Activated CD4-positive, alpha-beta T cell treated with anti-CD3 and anti-CD28 coated beads, Interleukin-2, amount 10 ng/mL, durations not matched to agents 7 days and 5 days (primary cell): ENCODE measurements at places on chromosomes 13 and 19.
A peak's percentile ranks its signal among the peaks of the same experiment; 100 is the strongest.

GRCh38 chr13:44044547-44045179 lies 165.0 kb downstream of the LACC1 start:
- peaks cover 23% of the 10 kb centered on the region for H3K27me3 ChIP-seq
- no peaks in the 10 kb centered on the region for H3K4me1 ChIP-seq
- H3K4me3 ChIP-seq: no peak overlapping the region
- DNase-seq: no peak
- H3K36me3 ChIP-seq: no peaks in the 10 kb centered on the region
- H3K27ac ChIP-seq: no peak overlapping the region

DNA sequence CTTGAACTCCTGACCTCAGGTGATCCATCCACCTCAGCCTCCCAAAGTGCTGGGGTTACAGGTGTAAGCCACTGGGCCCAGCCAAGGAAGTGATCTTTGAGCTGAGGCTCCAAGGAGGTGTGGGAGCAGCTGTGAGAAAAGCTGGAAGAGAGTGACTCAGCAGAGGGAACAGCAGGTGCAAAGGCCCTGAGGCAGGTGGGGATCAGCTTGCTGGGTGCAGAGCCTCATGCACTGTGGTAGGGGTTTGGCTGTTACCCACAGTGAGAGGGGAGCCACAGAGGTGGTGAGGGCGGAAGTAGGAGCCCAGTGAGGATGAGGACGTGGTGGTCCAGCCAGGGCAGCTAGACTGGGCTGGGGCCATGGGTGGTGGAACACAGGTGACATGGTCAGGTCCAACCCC lies 6.5 kb downstream of the NPAS1 start:
- H3K36me3 ChIP-seq: no peaks in the 10 kb centered on the region
- DNase-seq: no peak
- H3K4me3 ChIP-seq: no peak overlapping the region
- H3K27ac ChIP-seq: no peak overlapping the region

GRCh38 chr13:31437975-31438374 lies 238.2 kb downstream of the B3GLCT start:
- no peaks in the 10 kb centered on the region for H3K4me1 ChIP-seq
- no peaks in the 10 kb centered on the region for H3K36me3 ChIP-seq
- no peaks in the 10 kb centered on the region for H3K27me3 ChIP-seq

GRCh38 chr19:42091742-42092141 lies 15.8 kb downstream of the ZNF574 start:
- peaks cover 43% of the 10 kb centered on the region for H3K4me1 ChIP-seq
- no peak for DNase-seq
- H3K4me3 ChIP-seq: no peak overlapping the region
- H3K36me3 ChIP-seq: peaks cover 16% of the 10 kb centered on the region

DNA sequence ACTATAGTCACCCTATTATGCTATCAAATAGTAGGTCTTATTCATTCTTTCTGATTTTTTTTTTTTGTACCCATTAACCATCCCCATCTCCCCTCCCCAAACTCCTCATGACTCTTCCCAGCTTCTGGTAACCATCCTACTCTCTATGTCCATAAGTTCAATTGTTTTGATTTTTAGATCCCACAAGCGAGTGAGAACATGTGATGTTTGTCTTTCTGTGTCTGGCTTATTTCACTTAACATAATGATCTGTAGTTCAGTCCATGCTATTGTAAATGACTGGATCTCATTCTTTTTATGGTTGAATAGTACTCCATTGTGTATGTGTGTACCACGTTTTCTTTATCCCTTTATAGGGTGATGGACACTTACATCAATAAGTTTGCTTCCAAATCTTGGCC lies 4.5 kb upstream of the MYCBP2 start:
- DNase-seq: no peak
- peak overlapping the region; percentile 40 for H3K4me3 ChIP-seq
- H3K4me1 ChIP-seq: peaks cover 30% of the 10 kb centered on the region
- peak overlapping the region; percentile 66 for H3K27ac ChIP-seq
- no peaks in the 10 kb centered on the region for H3K27me3 ChIP-seq
- H3K36me3 ChIP-seq: peaks cover 1% of the 10 kb centered on the region

DNA sequence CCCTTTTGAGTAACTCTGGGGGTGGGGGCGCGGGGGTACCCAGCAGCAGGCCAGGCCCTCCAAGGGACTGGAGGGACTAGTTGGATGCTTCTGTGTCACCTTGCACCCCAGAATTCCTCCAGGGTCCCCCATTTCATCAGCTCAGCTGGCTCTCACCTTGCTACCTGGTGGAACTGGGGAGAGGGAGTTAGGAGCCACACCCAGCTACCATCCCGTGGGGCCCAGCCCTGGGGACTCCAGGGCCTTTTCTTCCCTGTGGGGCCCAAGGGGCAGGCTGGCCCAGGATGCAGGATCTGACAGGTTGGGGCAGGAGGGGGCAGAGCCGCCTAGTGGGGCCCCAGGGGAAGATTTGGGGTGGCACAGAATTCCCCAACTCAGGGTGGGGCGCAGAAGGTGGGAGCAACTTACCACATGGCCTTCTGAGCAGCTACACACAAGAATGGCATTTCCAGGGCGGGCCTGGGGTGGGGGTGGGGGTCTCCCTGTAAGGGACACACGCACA lies 32.8 kb upstream of the NANOS3 start:
- H3K27ac ChIP-seq: peak overlapping the region; percentile 59
- no peaks in the 10 kb centered on the region for H3K27me3 ChIP-seq
- peaks cover 24% of the 10 kb centered on the region for H3K36me3 ChIP-seq
- DNase-seq: no peak
- H3K4me1 ChIP-seq: peaks cover 54% of the 10 kb centered on the region

GRCh38 chr13:52864941-52865340 lies 16.5 kb upstream of the PCDH8 start:
- H3K36me3 ChIP-seq: no peaks in the 10 kb centered on the region
- DNase-seq: no peak
- H3K27ac ChIP-seq: no peak overlapping the region

DNA sequence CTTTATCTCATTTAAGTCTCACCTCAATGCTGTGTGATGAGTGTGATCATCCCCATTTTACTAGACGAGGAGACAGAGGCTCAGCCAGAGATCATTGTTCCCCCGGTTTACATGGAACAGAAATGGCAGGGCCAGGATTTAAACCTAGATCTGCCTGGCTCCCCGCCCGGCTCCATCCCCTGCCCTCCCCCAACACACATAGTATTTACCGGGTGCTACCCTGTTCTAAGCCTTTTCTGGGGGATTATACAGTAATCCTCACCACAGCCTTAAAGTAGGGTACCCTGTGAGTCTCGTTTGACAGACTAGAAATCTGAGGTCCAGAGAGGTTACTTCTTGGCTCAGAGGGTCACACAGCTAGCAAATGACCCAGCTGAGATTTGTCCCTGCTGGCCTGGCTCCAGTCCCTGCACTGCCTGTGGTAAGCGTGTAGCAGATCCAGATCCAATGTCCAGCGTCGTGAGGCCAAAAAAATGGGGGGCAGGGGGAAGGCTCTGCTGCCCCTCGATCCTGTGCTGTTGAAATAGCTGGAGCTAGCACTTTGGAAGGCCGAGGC lies 3.8 kb upstream of the KLC3 start:
- no peak overlapping the region for H3K27ac ChIP-seq
- no peaks in the 10 kb centered on the region for H3K36me3 ChIP-seq
- H3K4me3 ChIP-seq: no peak overlapping the region
- no peak for DNase-seq
- H3K27me3 ChIP-seq: peaks cover 13% of the 10 kb centered on the region

DNA sequence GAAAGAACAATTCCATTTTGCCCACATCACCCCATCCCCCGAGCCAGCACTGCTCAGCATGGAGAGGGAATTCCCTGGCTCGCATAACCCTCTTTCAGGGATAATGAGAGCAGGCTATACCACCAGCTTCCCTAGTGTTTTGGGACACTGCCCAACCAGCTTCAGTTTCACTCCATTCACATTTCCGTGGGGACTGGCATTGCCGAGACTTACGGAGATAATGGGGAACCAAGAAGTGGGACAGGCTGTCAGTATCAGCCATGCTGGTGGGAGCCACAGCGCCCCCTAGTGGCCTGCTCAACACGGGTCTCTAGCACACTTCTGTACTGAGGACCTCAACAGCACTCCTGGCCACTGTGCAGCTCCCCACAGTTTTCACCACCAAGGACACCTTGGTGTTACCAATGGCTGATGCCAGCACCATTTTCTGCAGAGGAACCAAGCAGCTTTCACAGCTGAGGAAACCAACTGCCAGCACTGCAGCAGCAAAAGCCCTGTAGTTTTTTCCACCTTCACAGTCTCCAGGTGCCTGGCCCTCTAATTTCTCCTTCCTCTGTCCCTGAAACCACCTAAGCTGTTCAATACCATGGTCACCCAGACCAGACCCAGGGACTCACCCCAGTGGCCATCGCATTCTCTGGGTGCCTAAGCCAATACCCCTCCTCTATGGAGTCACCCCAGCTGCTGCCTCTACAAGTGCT lies 23.7 kb downstream of the SLC6A16 start:
- H3K27me3 ChIP-seq: peaks cover 5% of the 10 kb centered on the region
- H3K4me3 ChIP-seq: no peak overlapping the region
- peaks cover 7% of the 10 kb centered on the region for H3K36me3 ChIP-seq
- peaks cover 2% of the 10 kb centered on the region for H3K4me1 ChIP-seq

- H3K4me1 ChIP-seq: peaks cover 22% of the 10 kb centered on the region
- DNase-seq: no peak
- H3K27me3 ChIP-seq: peaks cover 17% of the 10 kb centered on the region
- H3K27ac ChIP-seq: peak overlapping the region; percentile 71
These were observed 6.4 kb upstream of the PROZ start for GRCh38 chr13:113151745-113152690.

DNA sequence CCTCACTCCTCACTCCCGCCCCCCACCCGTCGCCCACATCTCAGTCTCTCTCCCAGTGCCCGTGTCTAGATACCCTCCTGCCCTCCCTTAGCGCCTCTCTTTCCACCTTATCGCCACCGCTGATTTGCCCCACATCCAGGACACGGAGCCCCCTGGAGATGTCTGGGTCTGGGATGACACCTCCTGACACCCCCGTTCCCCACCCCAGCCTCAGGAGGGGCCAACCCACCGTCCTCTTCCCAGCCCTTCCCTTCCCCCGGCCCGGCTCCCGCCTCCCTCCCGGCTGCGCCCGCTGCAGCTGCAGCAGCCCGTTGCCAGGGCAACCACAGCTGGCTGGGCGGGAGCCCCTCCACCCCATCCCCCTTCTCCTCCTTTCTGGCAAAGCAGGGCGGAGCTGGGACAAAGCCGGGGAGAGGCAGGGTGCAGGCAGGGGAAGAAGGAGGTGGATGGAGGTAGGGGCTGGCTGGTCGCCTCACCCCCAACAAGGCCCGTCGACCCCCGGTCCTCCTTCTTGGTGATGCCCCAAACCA lies 13.5 kb downstream of the DPF1 start:
- H3K27ac ChIP-seq: no peak overlapping the region
- peaks cover 50% of the 10 kb centered on the region for H3K27me3 ChIP-seq
- H3K4me3 ChIP-seq: no peak overlapping the region
- peaks cover 4% of the 10 kb centered on the region for H3K36me3 ChIP-seq
- DNase-seq: no peak

- DNase-seq: no peak
- H3K4me1 ChIP-seq: peaks cover 4% of the 10 kb centered on the region
- no peaks in the 10 kb centered on the region for H3K36me3 ChIP-seq
- H3K27me3 ChIP-seq: no peaks in the 10 kb centered on the region
- H3K4me3 ChIP-seq: no peak overlapping the region
These were observed 446.1 kb downstream of the FGF14 start for GRCh38 chr13:101955764-101956163.

- peak; percentile 31 for DNase-seq
- H3K27ac ChIP-seq: no peak within 1 kb of the TSS
- peak within 1 kb of the TSS; percentile 77 for H3K4me3 ChIP-seq
These were observed at the start of gene ADM5 for GRCh38 chr19:49689133-49690078. ADM5 (plus strand) TSS chr19:49689594; CDS start chr19:49689838, 244 bp downstream.

DNA sequence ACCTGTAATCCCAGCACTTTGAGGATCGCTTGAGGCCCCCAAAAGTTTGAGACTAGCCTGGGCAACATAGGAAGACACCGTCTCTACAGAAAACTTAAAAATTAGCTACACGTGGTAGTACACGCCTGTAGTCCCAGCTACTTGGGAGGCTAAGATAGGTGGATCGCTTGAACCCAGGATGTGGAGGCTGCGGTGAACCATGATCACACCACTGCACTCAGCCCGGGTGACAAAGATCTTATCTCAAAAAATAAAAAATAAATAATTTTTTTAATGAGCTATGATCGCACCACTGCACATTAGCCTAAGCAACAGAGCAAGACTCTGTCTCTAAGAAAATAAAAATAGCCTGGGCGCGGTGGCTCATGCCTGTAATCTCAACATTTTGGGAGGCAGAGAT lies 6.6 kb downstream of the RCBTB2 start:
- no peak for DNase-seq
- no peaks in the 10 kb centered on the region for H3K27me3 ChIP-seq
- peaks cover 34% of the 10 kb centered on the region for H3K36me3 ChIP-seq
- H3K4me3 ChIP-seq: no peak overlapping the region
- H3K27ac ChIP-seq: no peak overlapping the region
- H3K4me1 ChIP-seq: peaks cover 40% of the 10 kb centered on the region

DNA sequence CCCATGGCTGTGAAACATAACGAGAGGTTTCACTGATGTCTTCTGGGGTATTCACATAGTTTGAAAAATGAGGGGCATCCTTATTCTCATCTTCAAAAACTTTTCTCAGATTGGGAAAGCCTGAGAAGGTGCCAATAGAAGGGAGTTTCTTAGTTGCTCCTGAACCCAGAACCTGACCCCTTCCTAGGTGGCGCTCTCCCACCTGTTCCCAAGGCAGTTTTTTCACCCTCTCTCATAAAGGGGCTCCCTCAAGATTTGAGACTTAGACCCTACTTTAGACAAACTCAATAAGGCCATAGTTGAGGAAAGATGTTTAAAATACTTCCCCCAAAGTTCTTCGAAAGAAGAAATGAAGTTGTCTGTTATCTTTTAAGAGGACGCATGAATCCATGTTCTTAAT lies 142.2 kb downstream of the FGF9 start:
- no peak overlapping the region for H3K4me3 ChIP-seq
- no peaks in the 10 kb centered on the region for H3K36me3 ChIP-seq
- H3K27ac ChIP-seq: no peak overlapping the region
- no peaks in the 10 kb centered on the region for H3K4me1 ChIP-seq
- no peak for DNase-seq
- H3K27me3 ChIP-seq: no peaks in the 10 kb centered on the region
